ENCODE measurements at places on chromosomes 5 and 9.

GRCh38 chr9:113375057-113376023 lies 1.4 kb downstream of the HDHD3 start:
- no peak for DNase-seq

- no peak for DNase-seq
Measured at GRCh38 chr5:176736931-176737745, 73.2 kb upstream of the UNC5A start.

DNA sequence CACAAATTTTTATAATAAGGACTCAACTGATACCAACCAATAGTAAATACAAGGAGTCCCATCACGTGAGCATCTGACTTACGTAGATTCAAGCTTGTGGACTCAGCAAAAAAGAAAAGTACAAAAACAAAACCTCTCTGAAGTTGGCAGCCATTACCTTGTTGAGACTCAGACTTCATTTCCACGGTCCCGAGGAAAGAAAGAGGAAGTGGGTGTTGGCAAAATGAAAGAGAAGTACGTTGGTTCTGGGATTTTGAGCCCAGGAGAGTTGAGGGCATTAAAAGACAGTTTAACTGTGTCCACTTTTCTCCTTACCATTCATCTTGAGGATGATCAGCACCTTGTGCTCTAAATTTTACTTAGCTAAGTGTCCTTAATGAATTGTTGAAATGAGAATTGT lies 26.7 kb downstream of the NCBP1 start:
- no peak for DNase-seq

DNA sequence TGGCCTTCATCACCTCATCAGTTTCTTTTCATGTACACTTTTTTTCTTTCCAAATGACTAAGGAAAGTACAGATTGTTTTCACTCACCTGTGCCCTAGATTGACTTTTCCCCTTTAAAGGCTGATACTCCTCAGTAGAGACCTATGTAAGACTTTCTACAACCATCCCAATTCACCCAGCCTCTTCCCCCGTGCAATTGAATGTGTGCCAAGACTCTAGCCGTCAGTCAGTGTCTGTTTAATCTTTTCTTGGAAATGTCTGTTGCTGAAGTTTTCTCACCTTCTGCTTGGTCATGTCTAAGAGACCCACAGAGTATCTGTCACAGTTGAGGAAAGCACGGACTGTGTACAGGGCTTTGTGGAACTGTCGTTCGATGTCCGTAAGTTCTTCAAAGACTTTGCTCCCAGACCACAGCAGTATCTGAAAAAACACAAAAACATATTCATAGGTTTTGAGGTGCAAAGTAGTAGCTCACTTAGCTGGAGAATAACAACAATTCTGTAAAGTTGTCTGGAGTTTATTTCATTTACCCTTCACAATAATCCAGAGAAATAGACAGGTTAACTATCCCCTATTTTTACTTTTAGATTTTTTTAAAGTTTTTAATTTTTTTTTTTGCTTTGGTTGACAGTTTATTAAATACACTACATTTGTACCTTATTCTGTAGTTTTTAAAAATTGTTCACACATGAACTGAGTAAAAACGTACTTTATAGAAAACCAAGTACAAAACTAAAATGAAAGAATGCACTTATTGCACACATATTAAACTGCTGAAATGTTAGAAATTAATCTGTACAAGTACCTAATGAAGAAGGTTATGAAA lies 13.6 kb downstream of the PDE6A start:
- no peak for DNase-seq

DNA sequence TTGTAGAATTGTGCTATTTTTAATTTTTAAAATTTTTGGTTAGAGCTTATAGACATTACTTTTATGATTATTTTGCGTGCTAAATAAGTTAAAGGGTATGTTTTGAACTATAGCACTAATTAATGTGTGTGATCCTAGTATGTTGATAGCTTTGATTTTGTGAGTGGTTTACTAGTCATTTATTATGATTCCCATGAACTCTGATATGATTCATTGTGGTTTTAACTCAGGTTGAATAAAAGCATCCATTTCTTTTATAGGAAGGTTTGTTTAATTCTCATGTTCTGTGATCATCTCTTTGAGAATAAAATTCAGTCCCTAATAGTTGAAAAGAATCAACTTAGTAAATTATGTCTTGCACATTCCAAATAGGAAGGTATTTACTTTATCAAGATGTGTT lies 22.5 kb downstream of the C5orf22 start:
- DNase-seq, result no peak

GRCh38 chr5:159189310-159189709 lies 20.0 kb downstream of the RNF145 start:
- no peak for DNase-seq

DNA sequence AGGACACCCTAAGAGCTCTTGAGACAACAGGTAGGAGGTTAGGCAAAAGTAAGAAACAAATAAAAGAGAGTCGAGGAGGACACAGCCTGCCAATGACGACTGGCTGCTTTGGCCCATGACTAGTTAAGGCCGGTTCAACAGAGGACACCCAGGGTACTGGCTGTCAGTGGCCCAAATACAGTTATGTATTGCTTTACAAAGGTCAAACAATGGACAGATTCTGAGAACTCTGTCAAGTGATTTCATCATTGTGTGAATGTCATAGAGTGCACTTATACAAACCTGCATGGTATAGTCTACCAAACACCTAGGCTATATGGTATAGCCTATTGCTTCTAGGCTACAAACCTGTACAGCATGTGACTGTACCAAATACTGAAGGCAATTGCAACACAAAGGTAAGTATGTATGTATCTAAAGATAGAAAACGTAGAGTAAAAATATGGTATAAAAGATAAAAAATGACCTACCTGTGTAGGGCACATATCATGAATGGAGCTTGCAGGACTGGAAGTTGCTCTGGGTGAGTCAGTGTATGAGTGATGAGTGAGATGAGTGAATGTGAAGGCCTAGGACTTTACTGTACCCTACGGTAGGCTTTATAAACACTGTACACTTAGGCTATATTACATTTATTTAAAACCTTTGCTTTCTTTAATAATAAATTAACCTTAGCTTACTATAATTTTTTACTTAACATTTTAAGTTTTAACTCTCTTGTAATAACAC lies 6.5 kb upstream of the FAM81B start:
- DNase-seq, result no peak

GRCh38 chr9:34310215-34310614 lies 18.9 kb downstream of the KIF24 start:
- no peak for DNase-seq

DNA sequence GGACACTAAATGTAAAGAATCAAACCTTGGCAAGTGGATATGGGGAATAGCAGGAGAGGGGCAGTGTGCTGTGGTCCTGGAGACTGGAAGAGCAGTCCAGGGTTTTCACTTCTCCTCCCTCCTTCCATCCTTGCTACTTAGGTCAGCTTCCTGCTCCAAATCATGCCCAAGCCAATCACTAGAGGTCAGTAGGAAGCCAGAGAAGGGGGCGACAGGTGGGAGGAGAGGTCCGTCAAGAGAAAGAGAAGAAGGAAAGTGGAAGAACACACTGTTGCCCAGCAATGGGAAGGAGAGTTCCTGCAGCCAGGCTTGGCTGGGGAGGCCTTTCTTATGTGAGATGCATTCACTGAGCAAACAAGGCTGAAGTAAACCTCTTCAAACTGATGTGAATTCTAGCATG lies 289.6 kb downstream of the DTWD2 start:
- DNase-seq, result no peak

- DNase-seq, result no peak
Measured at GRCh38 chr5:68646144-68646543, 430.6 kb downstream of the PIK3R1 start.

GRCh38 chr5:168317521-168318147 lies 26.2 kb downstream of the WWC1 start:
- no peak for DNase-seq

DNA sequence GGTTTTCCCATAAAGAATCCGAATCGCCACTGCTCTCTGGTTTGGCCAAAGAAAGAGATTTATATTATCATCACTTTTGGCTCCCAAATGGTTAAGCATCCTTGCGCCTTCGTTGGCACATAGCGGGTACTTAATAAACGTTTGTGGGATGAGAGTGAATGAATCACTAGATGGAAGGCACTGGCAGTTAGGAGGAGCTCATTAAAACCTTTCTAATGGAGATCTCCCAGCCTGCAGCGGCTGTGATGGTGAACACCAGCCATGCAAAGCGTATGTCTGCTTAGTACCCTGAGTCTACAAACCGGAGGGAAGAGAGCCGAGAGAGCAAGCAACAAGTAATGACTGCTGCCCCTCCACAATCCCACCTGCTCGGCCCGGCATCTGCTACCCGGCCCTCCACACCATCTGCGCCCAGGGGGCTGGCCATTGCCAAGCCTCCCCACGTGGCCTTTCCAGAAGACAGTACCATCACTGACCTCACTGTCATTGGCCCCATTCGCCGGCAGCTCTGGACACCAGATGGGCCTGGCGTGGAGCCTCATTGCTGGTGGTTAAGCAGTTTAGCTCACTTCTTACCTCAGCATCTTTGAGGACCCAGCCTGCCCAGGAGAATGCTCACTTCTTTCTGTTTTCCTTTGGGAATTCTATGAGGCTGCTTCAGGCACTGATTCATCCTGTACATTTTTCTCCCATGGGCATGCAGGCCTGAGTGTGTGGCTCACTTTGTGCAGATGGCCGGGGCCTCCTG lies 39.3 kb upstream of the ANKRD33B start:
- no peak for DNase-seq

GRCh38 chr5:2996687-2997086 lies 245.2 kb upstream of the IRX2 start:
- DNase-seq, result no peak

DNA sequence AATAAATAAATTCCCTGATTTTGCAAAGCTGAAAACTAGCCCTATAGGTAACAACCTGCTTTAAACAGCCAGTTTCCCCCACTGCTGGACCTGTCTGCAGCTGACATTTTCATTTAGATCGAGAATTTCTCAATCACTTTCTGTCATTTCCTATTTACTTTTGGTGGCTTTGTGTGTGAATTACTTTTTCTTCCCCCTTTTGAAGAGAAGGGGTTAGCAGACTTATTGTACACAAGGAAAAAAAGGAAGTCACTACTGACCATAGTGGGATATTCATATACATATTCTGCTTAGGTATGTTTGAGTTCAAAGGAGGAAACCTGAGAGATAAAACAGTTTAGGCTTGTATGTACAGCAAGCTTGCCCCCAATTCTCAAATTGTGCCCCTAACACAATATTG lies 27.0 kb upstream of the IFNB1 start:
- DNase-seq, result no peak

- DNase-seq, result no peak
Measured at GRCh38 chr9:123337971-123338370, 18.0 kb upstream of the CRB2 start.

DNA sequence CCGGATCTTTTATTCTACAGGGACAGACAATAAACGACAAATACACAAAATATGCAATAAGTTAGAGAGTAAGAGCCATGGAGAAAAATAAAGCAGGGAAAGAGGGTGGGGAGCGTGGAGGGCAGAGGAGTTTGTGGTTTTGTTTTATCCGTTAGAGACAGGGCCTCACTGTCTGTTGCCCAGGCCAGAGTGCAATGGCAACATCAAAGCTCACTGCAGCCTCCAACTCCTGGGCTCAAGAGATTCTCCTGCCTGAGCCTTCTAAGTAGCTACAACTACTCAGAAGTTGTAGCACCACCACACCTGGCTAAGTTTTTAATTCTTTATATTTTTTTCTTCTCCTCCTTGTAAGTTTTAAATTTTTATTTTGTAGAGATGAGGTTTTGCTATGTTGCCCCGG lies 54.5 kb upstream of the CTNNA1 start:
- no peak for DNase-seq

DNA sequence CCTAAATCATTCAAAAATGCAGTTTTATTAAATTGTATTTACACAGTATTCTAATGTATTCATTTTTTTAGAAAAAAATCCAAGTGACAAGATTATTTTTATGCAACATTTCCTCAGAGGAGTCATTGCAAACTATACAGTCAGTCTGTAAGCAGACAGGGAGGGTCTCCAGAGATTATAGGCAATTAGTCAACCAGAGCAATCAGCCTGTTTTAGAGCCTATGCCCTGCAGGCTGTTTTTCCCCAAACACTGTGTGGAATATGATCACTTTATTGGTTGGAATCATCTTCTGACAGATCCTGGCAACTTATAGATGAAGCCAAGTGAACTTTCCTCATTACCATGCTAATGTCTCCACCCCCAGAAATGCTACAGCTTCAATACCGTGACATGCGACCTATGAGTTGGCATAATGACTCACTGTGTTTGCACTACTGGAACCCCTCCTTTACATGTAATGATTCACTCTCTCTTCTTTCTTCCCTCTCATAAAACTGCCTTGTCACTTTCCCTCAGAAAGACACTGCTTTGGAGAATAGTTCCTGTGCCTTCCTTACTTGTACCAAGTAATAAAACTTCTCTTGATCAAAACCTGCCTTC lies 577.7 kb upstream of the FTMT start:
- no peak for DNase-seq

DNA sequence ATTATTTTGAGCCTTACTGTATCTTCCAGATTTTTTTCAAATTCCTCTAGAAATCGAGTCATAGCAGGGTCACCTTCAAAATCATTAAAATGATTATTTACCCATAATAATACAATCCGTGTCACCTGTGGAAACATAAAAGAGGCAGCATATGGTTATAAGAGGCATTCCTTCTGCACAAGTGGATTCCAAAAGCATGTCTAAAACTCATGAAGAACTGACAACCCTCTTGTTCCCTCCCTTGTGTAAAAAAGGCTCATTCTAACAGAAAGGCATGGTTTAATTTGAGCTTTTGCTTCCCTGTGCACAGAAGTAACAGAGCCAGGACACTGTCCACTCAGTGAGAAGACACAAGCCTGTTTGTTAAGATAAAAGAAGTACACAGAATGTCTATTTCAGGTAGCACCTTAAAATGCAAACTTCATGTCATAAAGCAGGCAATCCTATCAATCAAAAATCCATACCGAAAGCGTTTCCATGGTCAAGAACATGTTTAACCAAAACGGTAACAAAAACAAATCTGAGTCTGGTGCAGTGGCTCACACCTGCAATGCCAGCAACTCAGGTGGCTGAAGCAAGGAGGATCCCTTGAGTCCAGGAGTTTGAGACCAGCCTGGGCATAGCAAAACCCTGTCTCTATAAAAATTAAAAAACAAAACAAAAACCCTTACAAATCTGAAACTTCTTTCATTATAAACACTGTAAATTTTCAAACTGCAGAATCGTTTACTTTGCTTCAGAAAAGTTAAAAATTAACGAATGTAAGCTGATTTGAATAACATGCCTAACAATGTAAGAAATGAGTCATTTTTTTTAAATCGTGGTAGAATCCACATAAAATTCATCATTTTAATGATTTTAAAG lies 139.3 kb downstream of the RAPGEF6 start:
- no peak for DNase-seq

DNA sequence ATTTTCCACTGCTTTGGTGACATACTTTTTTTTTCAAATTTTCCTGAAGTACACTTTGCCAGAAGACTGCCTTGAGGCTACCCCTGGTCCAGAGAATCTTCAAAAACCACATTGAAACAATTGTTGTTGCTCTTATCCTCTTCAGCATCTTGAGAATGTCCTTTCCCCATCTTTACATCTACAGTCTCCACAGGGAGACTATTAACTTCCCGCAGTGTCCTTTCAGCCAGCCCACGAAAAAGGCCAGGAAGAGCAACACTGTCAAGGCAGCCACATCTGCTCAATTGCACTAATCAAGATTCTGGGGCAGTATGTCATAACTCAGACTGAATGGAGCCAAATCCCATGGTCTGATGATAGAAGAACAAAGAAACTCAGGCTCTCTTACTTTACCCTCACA lies 148.3 kb downstream of the ENC1 start:
- DNase-seq, result no peak

- DNase-seq, result no peak
Measured at GRCh38 chr9:105204416-105204815, 40.0 kb upstream of the SLC44A1 start.

All from right cardiac atrium (tissue), 5 donors.